ENCODE measurements at places on chromosomes 4 and X.

DNA sequence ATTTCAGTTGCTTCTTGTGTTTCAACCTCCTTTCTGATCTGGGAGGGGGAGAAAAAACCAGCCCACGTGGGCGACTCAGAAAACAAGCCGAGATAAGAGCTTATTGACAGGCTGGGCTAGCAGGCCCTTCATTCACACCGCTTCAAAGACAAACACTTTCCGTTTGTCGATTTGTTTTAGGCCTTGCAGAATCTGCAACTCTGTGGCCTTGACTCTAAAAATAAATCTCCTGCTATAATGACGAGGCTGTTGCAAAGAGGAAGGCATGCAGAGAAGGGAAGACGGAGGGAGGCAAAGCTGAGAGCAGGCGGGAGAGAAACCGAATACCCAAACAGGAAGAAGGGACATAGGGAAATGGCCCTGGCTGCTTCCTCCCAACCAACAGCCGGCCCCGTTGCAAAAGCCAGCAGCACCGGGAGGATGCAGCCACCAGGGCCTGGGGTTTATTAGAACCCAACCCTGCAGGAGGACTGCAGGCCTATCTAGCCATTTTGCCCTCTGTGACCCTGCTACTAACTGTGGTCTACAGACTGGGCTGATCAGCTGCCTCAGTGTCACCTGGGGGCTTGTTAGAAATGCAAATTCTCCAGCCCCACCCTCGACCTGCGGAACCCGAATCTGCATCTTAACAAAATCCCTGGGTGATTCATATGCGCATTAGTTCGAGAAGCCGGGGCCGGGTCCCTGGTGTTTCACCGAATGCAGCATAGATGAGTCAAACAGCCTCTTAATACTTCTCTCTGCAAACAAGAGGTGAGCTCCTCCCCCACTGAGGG is 325.5 kb downstream of the BCOR start:
- peak; percentile 57 for DNase-seq

GRCh38 chrX:143894938-143895337 is 11.1 kb downstream of the UBE2NL start:
- DNase-seq, result no peak

DNA sequence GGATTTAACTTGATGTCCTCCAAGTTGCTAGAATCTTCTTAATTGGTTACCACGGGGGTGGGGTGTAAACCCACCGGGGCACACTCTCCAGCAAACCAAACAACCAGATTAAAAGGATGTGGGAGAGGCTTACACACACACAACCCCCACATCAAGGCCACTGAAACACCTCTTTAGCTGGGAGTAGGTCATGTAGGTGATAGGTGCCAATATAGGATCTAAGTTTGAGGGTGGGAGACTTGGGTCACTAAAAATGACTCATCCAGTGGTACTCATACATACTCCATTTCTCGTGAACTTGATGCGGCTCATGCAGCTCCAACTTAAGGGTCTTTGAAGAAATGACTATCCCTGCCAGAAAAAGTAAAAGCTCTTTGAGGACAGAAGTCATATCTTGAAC is 20.5 kb upstream of the CD40LG start:
- no peak for DNase-seq

DNA sequence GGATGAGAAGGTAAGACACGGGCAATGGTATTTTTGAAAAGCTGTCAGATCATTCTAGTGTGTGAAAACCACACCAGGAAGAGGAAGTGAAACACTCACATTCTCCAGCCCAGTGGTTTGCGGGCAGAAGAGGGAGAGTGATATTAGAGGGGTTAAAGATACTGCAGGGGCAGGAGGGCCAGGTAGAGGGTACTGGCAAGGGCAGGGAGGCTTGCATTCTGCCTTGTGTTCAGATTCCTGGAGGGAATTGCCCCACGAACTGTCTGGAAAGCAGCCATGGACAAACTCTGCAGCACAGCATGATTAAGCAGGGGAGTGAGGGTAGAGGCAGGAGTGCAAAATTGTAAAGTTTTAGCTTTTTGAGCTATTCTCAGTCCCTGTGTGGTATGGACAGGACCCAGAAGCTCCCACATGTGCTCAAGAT is 30.9 kb downstream of the NIPAL1 start:
- DNase-seq, result no peak

- no peak for DNase-seq
Observed at GRCh38 chr4:166318810-166319525, 445.9 kb downstream of the TLL1 start.

GRCh38 chr4:99647071-99647470 is 10.6 kb downstream of the C4orf54 start:
- DNase-seq, result no peak

GRCh38 chr4:70600977-70601376 is 8.9 kb downstream of the AMBN start:
- no peak for DNase-seq

GRCh38 chr4:128725405-128726055 is 84.0 kb upstream of the JADE1 start:
- DNase-seq, result no peak

GRCh38 chrX:154408659-154409221 is 314 bp downstream of the DNASE1L1 start:
- no peak for DNase-seq

- DNase-seq, result no peak
Observed at GRCh38 chrX:1009771-1010170, 202.7 kb downstream of the CRLF2 start.

DNA sequence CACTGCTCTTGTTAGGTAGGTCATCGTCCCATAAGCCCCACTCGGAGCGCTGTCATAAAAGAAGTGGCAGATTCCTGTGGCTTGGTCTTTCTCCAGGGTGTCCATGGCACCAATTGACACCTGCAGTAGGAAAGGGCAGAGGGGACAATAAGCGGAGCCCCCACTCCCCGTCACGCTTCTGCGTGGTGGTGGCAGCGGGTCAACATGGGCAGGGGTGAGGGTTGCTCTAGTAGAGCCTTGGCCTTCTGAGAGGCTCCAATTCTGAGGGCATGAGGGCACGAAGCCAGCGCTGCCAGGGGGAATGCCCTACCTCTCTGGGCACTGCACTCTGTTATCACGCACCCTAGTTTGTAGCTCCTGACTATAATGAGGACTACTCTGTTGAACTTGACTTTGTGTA is 90.4 kb downstream of the PHKA2 start:
- DNase-seq, result no peak

GRCh38 chr4:105014635-105015034 is 132.0 kb upstream of the TET2 start:
- no peak for DNase-seq

DNA sequence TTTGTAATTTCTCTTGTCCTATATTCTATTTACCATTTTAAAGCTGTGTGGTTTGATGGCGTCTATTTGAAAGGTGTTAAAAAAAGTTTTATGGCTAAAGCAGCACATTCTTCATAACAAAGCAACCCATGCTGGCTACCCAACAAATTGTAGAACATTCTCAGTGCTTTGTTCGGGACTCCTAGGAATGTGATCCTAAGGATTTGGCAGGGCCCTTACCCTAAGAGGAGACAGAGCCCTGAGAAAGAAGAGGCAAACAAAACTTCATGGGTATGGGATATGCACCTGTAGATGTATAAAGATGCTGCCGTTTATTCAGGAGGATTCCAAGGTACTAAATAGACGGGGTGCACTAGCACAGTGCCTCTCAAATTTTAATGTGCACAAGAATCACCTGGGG is 370.8 kb upstream of the DIPK2B start:
- DNase-seq, result no peak

DNA sequence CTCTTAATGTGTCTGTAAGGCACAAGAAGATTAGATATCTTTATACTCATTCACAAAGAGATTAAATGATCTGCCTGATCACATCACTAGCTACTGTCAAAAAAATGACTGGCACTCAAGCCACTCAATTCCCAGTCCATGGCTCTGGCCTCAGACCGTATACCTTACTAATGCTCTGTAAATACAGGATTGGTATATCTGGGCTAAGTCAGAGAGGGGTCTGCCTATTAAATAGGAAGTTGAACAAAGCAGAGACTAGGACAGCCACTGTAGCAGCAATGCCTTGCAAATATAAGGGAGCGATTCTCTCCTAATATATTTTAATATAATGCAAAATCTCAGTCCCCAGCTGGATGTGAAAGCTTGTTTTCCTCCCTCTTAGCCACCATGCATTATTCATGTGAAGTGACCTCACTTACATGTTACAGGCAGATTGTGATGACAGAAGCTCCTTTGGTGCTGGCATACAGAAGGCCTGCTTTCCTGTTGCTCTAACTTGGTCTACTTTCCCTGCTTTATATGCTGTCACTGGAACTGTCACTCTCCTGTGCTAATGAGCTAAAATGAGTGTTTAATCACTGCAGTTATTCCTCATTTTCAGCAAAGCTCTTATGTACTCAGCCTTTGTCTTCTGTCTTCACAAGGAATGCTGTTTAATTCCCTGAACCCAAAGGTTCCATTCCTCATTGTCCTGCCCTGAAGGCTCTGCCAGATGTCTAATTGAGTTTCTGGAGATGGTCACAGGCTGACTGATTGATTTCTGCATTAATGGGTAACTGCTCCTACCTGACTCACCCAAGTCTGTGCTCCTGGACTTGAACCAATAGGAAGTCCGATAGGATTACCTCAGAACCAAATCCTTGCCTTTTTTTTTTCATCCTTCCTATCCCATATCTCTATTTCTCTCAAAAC is 578.2 kb downstream of the KLHL13 start:
- no peak for DNase-seq

DNA sequence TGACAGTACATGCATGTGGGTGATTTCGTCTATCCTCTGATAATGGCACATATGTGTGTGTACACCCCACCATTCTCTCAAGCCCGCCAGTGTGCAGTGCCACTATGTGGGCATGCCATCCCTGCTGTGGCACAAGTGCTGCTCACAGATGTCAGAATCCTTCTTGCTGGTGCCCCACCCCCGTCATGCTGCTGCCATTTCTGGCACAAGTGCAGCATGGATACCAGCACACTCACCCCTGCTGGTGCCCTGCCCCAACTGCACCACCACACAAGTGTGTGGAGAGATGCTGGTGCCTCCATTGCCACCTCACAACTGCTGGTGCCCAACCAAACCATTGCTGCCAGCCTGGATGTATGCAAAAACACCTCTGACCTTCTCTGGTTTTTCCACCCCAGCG is 1133.8 kb downstream of the TECRL start:
- DNase-seq, result no peak

DNA sequence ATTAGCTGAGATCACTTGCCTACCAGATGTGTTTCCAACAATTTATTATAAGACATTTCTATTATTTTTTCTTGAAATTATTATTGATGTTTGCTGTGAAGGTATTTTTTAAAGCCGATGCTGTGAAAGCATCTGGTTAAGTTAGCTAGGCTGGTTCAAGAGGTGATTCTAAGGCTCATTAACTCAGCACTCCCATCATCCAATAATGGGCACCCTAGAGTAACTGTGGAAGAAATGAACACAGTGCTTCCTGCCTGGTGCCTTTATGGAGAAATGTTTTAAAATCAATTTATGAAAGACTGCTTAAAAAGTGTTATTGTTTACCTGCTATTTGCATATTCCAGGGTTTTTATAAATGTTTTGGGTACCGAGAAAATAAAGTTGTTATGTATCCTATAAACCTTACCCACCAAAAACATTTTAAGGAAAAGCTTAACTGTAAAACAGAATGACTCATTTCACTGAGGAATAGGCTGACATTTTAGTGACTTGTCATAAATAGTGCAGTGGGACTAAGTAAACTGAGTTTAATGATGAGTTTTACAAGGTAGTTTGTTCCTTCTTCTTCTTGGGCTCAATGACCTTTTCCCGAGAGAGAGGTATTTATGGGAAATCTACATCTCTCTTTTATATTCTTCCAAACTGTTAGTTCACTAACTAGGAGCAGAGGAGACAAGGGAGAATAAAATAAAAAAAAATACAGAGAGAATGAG is 310.0 kb upstream of the AADAT start:
- DNase-seq, result no peak

DNA sequence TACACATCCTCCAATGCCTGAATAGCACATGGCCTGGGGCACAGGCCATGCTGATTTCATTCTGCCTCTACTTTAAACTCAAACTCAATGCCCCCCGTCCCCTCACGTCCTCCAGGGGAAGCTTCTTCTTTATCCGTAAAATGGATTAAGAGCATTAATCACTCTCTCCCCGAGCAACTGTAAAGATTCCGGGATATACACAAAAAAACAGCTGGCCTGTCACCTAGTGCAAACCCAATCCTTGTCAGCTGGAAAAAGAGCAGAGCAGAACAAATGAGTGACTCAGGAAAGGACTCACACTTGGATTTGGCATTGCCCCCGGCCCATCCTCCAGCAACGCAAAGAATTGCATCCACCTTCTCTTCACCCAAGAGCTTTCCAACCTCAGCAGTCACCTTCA is 7.8 kb downstream of the QDPR start:
- DNase-seq, result no peak

- no peak for DNase-seq
Observed at GRCh38 chr4:145481942-145482208, 222 bp downstream of the SMAD1 start.

DNA sequence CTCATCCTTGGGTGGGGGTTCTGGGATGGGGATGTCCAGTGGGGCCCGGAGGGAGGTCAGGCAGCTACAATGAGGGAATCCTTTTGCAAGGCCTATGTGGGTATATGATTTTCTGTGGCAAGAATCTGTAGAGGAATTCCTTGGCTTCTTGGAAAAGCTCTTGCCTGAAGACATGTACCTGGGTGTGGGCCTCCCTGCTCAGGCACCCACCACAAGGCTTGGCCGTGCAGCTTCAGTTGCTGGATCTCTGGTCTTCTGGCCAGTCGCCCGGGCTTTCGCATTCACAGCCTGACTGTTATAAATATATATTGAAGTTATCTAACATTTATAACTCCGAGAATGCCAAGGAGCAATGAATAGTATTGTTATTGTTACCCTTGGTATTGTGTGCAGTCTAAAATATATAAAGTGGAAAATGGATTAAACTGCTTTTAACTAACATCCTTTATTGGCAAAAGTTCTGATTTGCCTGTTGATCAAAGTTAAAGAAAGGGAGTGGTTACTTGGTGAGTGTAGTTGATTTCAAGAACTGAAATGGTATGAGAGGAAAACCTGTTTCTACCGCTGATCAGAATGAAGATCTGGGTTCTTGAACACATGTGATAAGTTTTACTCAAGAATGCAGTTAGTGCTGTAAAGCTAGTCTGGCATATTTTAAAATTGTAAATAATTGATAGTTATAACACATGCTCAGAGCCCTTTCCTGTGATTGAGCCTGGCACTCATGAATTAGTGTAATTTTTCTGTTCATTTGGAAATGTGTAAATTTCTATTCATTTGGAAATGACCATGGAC is 36.0 kb downstream of the PTTG2 start:
- DNase-seq, result no peak

GRCh38 chr4:184688447-184688846 is 38.9 kb downstream of the PRIMPOL start:
- DNase-seq, result no peak
